ENCODE measurements at places on chromosomes 13 and 19. TPM values are rescaled to one million over a fixed set of nuclear protein-coding genes. Genes with fewer than 3 reads are reported as not detected.

DNA sequence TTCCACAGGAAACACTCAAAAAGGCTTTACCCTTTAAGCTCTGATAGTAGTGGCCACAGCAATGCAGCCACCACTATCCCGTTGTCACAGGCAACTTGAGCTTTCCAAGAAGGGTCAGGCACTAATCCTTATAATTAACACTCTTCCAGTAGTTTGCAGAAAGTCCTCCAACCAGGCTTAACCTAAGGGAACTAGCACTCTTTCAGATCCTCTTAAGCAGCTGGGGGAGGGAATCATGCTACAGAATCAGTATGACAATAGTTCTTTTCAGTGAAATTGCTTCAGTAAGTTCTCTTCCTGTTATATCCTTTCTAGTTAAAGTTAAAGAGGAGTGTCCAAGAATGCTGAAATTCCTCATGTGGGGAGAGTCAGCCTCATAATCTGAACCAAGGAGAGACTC, 82.2 kb downstream of the TNFSF11 start:
- no peaks in the 10 kb centered on the region for H3K36me3 ChIP-seq
- no peaks in the 10 kb centered on the region for H3K4me1 ChIP-seq
- DNase-seq = no peak
- no peaks in the 10 kb centered on the region for H3K27me3 ChIP-seq
- no peak overlapping the region for H3K4me3 ChIP-seq

DNA sequence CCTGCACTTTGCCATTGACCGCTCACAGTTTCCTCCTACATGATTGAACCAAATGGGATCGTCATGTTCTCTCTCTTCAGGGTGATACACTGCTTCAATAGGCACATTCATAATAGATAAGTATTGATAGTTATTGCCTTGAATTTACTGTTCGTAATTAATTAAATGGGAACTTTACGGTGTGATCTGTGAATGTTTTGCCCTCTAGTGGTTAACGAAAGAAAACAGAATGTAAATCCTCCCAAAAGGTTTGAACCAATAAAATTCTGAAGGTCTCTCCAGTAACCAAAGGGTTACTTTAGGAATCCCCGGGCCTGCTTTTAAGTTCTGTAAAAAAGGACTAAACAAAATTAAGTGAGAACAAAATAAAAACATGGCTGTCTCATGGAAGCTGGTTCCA, 389.3 kb downstream of the DACH1 start:
- no peaks in the 10 kb centered on the region for H3K4me1 ChIP-seq
- DNase-seq = no peak
- no peaks in the 10 kb centered on the region for H3K27me3 ChIP-seq
- H3K4me3 ChIP-seq = no peak overlapping the region
- no peaks in the 10 kb centered on the region for H3K36me3 ChIP-seq

- no peaks in the 10 kb centered on the region for H3K27me3 ChIP-seq
- peak overlapping the region; percentile 78 for H3K4me3 ChIP-seq
- no peak for DNase-seq
These were observed 609 bp downstream of the ZAR1L start for GRCh38 chr13:32314271-32315237.

- H3K27ac ChIP-seq = no peak overlapping the region
- DNase-seq = no peak
These were observed 15.1 kb downstream of the NOSIP start for GRCh38 chr19:49565261-49565660.

DNA sequence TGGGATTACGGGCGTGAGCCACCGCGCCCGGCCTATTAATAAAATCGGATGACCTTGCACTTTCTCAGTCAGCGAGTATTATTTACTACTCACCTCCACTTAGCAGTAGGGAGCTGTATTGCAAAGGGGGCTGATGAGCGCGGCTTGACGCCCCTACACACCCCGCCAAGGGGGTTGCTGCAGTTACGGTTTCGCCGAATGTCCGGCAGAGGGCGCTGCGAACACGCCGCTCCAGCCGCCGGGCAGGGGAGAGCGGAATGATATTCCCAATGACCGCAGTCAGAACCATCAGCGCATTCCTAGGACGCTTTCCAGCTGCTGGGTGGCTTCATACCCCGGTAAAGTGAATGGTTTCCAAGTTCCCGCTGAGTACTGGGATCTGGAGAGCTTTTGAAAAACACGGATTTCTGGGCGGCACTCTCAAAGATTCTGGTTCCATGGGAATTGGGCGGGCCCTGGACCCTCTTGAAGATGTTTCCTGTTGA, 30.0 kb upstream of the TPT1 start:
- H3K27me3 ChIP-seq = no peaks in the 10 kb centered on the region
- no peak overlapping the region for H3K27ac ChIP-seq
- no peak overlapping the region for H3K4me3 ChIP-seq

- no peaks in the 10 kb centered on the region for H3K36me3 ChIP-seq
- DNase-seq = no peak
- H3K27me3 ChIP-seq = no peaks in the 10 kb centered on the region
- H3K4me1 ChIP-seq = no peaks in the 10 kb centered on the region
- no peak overlapping the region for H3K4me3 ChIP-seq
These were observed 12.6 kb downstream of the MBNL2 start for GRCh38 chr13:97234742-97235141.

WDFY2 gene
- total RNA-seq = 13.0 TPM

SEMA6B gene
- 0.13 TPM for total RNA-seq

Measured in GM12878 (cell line).